ENCODE measurements at places on chromosomes 2 and 18.
A peak's percentile ranks its signal among the peaks of the same experiment; 100 is the strongest.

- DNase-seq: peak; percentile 38
These were observed 550 bp downstream of the MYL12B start for GRCh38 chr18:3262234-3263131.

DNA sequence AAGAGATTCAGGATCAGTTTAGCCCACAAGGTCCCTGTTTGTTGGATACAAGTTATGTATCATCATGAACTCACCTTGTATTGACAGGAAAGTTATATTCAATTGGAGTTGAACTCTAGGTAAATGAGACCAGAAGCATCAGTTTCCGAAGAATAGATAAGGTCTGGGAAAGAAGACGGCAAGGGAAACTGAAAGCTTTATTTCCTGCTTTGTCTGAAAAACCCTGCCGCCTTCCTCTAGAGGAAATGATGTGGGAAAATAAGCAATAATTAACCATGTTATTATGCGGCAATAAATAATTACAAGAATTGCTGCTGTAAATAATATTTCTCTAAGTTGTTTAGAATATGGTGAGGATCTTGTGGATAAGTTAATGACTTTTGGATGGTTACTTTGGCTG lies 32.0 kb downstream of the LPIN1 start:
- DNase-seq: no peak

- no peak for DNase-seq
These were observed 131.6 kb downstream of the SCG2 start for GRCh38 chr2:223470602-223471001.

DNA sequence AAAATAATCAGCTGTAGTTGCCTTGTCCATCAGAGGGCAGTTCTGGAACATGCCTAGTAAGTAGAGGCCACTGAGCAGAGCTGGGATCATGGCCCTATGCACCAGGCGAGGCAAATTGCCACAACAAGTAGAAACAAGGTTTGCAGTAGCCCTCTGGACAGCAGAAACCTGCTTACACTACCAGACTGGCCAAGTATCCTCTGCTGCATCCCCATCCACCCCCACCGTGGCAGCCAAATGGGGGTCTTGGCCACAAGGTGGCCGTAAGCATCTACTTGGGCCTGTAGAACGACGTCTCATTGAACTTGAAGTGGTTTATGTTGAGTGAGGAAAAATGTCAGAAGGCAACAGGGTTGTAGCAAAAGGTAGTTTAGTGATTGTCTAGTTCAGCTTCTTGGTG lies 241.2 kb downstream of the ALPK2 start:
- no peak for DNase-seq

- DNase-seq: no peak
These were observed 29.2 kb downstream of the NIFK start for GRCh38 chr2:121707344-121707919.

- no peak for DNase-seq
These were observed 114.3 kb upstream of the MGAT5 start for GRCh38 chr2:134139611-134140010.

DNA sequence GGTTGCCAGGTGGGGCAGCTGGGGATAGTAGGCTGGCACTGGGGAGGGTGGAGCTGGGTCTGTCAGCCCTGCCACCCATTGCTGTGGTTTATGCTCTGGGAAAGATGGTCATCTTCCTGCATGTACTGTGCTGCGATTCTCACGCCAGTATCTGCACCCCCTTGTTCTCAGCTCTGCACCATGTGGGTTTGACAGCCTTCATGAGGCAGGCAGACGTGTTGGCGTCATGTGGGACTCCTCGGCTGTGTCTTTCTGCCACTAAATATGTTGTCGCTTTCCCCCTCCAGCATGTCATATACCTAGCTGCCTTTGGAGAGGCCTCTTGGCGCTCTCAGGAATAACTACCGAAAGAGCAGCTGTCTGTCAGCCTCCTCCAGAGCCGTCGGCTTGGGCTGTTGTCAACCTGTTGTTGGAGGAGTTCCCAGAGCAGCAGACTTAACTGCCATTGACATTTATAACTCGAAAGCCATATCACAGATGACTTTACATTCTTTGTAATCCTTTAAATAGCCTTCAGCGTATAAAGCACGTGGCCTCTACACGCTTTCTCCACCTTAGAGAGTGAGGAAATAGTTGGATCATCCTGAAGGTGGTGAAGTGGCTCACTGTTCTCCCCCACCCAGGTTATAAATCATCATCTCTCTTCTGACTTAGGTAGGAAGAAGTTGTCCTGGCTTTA lies 80.4 kb upstream of the MGAT5 start:
- no peak for DNase-seq

- DNase-seq: no peak
These were observed 126.5 kb upstream of the MEX3C start for GRCh38 chr18:51323961-51324360.

GRCh38 chr2:86037795-86038192 lies 67.9 kb downstream of the POLR1A start:
- DNase-seq: no peak

DNA sequence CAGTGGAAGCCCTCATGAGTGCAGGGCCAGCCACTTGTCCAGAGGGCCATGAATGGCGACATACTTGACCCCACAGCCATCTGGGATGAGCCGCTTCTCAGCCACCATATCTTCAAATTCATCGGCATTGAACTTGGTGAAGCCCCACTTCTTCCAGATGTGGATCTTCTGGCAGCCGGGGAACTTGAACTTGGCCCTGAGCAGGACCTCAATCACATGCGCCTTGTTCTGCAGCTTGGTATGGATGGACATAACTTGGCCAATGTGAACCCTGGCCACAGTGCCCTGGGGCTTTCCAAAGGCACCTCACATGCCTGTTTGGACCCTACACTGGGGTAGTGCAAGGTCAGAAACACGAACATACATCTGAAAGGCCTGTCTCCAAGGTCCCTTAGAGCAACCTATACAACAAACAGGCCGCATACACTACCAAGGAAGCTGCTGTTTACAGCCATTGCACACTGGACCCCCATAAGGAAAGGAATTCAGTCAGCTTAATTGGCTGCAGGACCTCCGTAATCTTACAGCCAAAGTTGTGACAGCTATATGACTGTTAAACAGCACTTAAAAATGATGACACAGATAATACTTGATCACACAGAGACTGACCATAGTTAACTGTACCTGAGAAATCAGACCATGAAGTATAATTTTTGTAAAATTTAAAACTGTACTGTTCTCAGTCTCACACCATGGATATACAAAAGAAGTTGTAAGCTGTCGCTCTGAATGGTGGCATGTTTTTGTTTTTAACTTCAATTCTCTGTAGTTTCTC lies 53.8 kb downstream of the USP34 start:
- no peak for DNase-seq

GRCh38 chr2:602571-603359 lies 74.4 kb downstream of the TMEM18 start:
- no peak for DNase-seq

- DNase-seq: no peak
These were observed 8.7 kb downstream of the NIFK start for GRCh38 chr2:121727950-121728349.

DNA sequence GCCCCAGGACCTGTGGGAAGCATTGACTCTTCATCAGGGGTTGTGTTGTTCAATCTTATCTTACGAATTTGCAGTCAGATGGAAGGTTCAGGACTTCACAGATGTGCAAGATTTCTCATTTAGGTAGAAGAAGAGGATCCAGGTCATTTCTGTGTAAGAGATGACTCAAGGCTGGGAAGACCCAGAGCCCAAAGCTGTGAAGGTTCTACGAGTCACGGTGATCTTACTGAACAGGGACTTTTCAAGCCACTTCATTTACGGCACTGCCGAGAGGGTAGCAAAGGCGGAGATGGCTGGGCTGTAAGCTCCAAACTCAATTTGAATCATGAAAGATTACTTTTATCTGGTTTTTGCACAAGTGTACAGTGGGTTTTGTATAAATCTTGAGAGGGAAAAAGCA lies 228.0 kb upstream of the MEX3C start:
- no peak for DNase-seq

DNA sequence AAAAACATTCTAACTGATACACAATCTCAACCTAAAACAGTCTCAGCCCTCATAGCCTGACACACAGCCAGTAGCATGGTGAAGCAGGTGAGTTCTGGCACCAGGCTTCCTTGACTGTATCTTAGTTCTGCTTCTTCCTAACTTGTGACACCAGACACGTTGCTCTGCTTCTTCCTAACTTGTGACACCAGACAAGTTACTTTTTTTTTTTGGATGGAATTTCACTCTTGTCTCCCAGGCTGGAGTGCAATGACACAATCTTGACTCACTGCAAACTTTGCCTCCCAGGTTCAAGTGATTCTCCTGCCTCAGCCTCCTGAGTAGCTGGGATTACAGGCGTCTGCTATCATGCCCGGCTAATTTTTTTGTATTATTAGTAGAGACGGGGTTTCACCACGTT lies 6.7 kb upstream of the ATG16L1 start:
- DNase-seq: no peak

DNA sequence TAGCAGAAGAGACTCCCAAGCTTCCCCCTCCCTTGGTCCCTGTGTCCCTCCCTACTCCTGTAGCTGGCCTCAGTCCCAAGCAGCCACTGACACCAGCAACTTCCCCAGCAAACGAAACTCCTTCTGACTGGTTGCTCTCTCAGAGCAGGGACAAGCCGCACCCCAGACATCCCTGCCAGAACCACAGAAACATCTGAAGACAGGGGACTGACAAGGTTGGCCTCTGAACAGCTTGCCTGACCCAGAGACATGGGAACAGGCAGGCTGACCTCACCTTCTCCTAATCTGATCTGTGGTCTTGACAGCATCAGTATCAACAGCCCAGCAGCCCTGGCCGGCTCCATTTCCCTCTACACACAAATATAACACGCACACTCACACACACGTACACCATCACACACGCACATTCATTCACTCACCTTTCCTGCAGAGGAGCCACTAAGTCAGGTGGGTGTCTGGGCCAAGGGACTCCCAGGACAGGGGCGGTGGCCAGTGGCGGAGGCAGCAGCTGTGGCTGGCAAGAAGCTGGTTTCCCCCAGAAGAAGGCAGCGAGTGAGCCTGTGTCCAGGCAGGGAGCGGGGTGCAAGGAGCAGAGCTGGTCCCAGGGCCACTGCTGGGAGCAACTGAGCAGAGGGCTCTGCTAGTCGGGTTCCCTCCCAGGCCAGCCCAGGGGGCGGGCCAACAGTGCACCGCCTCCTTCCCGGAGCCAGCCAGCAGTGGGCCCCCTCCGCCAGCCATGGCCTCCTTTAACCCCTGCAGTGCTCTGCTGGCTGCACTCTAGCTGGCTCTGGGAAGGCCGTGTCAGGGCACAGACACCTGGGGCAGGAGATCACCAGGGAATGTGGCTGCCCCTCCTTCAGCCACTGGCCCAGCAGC lies 59.1 kb downstream of the TNS1 start:
- DNase-seq: peak; percentile 63

DNA sequence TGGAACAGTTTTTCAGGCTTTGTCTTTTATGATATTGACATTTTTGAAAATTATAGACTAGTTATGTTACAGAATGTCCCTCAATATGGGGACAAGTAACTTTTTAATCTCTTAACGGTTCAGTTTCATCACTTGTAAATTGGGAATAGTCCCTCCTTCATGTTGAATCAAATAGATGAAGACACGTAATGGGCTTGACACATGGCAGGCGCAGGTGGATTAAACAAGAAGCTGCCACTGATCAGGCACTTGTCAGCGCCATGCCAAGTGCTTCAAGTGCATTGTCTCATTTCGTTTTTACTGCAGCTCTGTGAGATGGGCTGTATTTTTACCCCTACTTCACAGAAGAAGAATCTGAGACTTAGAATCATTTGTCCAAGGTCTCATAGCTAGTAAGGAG lies 9.5 kb upstream of the SMAD4 start:
- no peak for DNase-seq

GRCh38 chr2:86368161-86368824 lies 30.9 kb upstream of the REEP1 start:
- DNase-seq: peak; percentile 44

GRCh38 chr2:102513355-102513939 lies 40.4 kb downstream of the SLC9A4 start:
- DNase-seq: no peak

- DNase-seq: no peak
These were observed 102.9 kb downstream of the TANC1 start for GRCh38 chr2:159071190-159071915.

- DNase-seq: no peak
These were observed 157.3 kb downstream of the ZRANB3 start for GRCh38 chr2:135373702-135374101.

DNA sequence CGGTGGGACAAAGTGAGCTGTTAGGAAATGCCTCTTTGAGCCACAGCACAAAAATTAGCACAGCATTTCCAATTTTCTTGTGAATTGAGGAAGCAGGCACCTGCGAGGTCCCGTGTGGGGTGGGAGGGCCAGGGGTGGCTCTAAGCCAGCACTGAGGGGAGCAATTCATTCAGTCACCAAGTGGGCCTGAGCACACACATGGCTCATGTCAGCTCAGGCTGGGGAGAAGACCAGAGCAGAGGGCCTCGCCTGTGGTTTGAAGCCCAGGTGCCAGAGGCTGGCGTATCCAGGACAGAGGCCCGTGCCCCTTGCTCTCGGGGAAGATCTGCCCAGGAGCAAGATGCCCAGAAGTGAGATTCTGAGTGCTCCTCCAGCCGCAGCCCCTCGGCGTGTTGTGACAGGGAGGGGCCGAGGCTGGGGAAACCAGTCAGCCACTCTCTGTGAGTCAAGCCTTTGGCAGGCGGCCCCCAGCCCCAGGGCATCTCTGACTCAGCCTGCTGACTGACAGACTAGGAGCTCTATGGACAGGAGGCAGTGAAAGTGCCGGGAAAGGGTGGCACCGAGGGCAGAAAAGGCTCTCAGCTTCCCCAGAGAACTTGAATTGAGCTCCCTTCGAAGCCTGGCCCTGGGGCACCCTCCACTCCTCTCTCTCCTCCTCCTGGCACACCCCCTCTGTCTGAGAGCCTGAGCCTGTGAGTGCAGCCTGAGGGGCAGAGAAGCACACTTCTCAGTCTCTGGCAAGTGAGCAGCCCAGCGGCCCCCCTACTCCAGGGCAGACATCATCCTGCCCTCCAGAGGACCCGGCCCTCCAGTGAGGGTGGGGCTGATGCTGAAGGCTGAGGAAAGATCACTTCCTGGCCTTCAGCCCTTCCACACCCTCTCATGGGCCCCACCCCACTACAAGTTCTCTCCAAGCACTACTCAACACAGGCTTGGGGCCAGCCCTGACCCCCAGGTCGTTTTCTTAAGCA lies 32.3 kb downstream of the CYP26B1 start:
- peak; percentile 96 for DNase-seq

DNA sequence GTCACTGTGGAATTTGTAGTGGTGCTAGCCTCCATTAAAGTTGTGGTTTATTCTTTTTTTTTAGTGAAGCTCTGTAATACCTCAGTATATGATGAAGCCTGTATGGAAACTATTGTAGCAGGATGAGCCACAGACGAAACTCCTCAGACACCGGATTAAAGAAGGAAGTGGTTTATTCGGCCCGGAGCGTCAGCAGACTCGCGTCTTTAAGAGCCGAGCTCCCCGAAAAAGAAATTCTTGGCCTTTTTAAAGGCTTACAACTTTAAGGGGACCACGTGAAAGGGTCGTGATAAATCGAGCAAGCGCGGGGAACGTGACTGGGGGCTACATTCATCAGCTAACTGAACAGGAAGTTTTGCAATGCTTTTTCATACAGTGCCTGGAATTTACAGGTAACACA lies 8.1 kb upstream of the CCL20 start:
- no peak for DNase-seq

Measured in H54 (cell line).